ENCODE measurements at places on chromosomes 11 and 22.

GRCh38 chr22:43543522-43544288 lies 131.9 kb downstream of the MPPED1 start:
- no peak for DNase-seq

DNA sequence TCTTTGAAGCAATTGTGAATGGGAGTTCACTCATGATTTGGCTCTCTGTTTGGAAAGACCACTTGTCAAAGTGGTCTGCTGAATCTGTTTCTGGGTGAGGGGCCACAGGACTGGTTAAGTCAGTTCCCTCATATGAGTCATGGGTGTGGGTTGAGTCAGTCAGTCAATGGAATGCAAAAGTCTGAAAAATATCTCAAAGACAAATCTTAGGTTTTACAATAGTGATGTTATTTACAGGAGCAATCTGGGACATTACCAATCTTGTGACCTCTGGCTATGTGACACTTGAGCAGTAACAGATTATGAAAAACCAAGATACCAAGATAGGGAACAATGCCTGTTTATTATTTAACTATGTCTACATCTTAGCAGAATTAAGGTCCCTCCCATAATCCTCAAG lies 311.6 kb downstream of the AASDHPPT start:
- DNase-seq: peak; percentile 59

DNA sequence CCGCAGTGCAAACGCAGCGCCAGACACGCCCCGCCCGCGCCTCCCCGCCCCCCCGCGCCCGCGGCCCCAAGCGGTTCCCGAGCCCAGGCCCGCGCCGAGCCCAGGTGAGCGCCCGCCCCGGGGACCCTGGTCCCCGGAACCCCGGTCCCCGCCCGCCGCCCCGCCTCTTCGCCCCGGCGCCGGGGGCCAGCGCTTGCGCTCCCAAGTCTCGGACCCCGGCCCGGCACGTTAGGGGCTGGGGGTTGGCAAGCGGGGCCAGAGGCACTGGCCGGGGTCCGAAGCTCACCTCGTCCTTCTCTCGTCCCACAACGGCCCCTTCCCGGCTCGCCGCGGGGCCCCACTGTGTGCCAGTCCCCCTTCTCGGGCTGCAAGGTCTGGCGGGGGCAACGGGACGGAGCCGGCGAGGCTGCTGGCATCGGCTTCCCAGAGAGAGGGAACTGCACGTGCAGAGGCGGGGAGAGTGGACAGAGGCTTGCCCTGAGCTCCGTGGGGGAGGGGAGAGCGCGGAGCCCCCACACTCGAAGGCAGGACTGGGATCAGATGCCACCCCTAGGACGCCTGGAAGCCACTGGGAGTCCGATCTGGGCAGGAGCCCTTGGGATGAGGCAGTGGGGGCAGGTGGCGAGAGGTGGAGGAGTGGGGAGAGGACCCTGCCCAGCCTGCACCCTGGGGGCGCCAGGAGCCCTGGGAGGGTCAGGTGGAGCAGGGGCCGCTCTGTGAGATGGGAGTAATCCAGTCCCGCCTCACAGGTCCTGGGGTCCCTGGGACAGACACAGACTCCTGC lies 1.8 kb upstream of the AIFM3 start:
- DNase-seq: no peak

DNA sequence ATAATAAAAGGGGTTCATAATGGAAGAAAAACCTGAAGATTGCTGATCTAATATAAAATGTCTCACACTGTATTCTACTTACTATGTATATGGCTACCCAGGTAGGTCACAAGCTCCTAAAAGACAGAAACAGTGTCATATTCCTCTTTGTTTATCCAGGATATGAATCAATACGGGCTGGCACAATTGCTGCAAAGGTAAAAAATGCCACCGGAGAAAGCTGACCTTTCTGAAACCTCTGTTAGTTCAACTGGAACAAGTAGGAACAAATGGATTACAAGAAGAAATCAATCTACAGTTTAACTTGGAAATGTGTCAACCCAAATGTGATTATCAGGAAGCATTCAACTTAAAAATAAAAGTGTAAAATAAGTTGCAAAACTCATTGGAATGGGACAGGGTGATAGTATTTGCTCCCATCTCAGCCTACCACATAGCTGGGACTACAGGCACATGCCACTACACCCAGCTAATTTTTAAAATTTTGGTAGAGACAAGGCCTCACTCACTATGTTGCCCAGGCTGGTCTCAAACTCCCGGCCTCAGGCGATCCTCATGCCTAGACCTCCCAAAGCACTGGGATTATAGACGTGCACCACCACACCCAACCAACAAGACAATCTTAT lies 27.6 kb downstream of the SLC35F2 start:
- DNase-seq: peak; percentile 69

GRCh38 chr22:25774575-25775026 lies 32.6 kb downstream of the MYO18B start:
- DNase-seq: no peak

DNA sequence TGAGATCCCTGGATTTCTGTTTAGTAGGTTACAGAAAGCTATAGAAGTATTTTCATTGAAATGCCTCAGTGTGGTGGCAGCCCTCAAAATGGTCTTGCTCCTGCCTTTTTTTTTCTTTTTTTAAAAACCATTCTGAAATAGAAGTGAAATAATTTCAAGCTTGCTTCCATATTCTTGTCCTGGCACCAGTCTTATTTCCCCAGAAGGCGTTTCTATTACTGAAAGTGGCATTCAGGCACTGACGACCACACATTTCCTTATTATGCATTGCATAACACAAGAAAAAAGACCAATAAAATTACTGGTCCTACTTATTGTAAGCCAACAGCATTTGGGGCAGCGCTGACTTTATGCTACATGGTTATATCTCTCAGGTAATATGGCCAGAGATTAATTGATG lies 24.5 kb upstream of the LRRC4C start:
- no peak for DNase-seq

GRCh38 chr11:119505861-119506260 lies 82.9 kb upstream of the THY1 start:
- no peak for DNase-seq

- DNase-seq: no peak
These were observed 5.8 kb downstream of the MMP3 start for GRCh38 chr11:102837646-102838045.

- DNase-seq: peak; percentile 95
These were observed 34.2 kb upstream of the VPREB1 start for GRCh38 chr22:22210375-22210774.

DNA sequence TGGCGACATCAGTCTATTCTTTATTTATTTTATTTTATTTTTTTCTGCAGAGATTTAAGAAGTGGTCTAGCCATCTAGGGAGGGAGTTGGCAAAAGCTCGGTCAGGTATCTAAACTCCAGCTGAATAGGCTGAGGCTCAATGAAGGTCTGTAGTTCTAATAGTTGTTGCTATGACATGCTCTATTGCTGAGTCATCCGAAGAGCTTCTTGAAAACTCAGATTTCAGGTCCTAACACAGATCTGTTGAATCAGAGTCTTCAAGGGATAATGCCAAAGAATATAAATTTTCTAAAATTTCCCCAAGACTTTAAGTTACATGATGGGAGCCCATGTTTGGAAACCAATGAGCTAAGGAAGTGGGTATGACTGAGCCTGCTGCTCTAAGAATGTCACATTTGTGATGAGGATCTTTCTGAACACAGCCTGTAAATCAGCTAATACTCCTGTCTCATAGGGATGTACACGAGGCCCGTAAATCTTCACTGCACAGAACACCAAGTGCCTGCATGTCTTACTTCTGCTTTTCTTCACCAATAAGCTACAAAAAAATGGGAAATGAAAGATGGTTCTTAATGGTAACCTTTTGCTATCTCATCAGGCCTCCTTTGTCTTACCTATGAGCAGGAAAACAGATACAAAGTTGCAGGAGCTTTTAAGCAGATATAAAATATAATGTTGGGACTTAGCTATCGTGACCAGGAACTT lies 901.4 kb upstream of the API5 start:
- DNase-seq: peak; percentile 1

DNA sequence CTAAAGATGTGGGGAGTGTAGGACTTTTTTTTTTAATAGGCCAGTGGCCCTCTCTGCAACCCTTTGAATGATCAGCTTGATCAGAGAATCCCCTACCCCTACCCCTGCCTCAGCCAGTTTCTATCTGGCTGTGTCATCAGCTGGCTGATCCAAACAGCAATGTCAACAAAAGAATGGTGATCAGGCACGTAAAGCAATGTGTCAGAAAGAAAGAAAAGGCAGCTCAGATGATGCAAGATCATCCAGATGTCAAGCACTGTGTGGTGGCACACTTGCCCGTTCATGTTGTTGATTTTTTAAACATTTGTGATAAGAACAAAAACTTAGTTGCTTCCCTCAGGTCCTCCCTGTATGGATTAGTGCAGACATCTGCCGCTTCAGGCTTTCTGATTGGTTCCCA lies 26.3 kb upstream of the EHF start:
- DNase-seq: no peak

GRCh38 chr22:38462960-38463784 lies 4.7 kb upstream of the KDELR3 start:
- DNase-seq: peak; percentile 63

DNA sequence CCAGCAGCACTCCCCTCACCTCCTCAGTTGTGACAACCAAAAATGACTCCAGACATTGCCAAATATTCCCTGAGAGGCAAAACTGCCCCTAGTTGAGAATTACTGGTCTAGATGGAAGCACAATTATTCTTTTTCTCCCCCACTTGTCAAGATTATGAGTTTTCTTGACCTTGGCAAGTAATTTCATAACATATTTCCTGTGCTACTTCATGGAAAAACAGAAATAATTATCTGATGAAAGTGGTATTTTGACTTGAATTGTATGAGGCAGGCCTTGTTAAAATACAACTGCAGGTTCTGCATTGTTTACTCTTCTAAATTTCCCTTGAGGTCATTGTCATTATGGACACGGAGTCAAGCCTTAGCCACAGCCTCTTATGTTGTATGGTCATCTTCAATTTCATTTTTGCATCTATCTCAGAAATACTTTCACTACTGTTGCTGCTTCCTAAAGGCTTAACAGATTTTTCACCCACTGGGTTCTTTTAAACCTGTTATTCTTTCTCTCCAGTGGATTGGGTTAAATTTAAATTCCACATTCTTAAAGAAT lies 32.2 kb upstream of the LDLRAD3 start:
- DNase-seq: no peak

DNA sequence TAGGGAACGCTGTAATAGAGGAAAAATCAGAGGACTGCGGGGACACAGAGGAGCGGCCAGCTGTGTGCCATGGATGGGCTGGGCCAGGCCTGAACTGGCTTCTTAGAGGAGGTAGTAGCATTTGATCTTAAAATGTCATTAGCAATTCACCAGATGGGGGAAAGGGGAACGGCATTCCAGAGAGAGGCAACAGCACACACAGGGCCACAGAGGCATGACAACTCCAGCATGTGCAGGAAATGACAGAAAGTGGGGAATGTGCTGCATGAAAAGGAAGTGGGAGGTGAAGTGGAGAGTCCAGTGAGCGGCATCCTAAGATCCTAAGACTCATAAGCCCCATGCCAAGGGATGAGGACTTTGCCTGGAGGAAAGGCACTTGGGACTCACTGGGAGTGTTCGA lies 69.0 kb downstream of the UBASH3B start:
- peak; percentile 82 for DNase-seq

DNA sequence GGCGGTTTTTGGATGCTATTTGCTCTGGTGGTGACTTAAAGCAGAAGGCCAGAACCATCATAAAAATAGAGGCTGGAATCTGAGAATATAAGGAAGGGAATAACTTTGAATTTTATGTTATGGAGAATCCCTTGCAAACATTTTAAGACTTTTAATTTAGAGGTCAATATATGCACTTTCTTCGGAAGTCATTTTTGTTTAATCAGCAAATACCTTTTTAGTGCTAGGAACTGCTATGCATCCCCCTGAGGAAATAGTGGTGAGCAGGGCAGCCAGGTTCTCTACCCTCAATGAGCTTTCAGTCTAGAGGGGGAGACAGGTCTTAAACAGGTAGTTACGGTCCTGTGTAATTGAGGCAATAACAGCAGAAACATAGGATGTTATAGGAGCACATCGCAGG lies 266.5 kb upstream of the MPPED2 start:
- no peak for DNase-seq

- DNase-seq: no peak
These were observed 9.9 kb upstream of the MMP8 start for GRCh38 chr11:102734650-102735049.

- peak; percentile 19 for DNase-seq
These were observed 22.6 kb upstream of the PKNOX2 start for GRCh38 chr11:125141686-125142535.

GRCh38 chr22:44906999-44907644 lies 102.7 kb downstream of the PHF21B start:
- DNase-seq: no peak

DNA sequence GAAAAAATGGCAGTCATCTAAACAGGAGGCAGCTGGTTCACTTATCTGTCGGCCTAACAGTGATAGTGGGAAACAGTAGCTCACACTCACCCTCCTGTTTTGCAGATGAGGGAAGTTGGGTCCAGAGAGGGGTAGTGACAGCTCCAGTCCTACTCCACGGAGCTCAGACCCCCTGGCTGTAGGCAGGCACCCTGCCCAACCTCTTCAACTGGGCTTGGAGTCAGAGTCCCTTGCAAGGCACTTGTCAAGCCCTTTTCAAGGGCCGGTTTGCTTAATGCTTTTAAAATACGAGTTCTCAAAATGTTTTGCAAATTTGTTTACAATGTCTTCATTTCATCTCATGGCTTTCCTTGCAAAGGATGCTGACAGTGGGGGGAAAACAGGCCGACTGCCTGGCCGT lies 75.1 kb downstream of the BMAL1 start:
- DNase-seq: no peak
